ENCODE measurements at places on chromosomes 2 and 18. TPM values are rescaled to one million over a fixed set of nuclear protein-coding genes. Genes with fewer than 3 reads are reported as not detected.

KLF11 gene
- total RNA-seq = 63.6 TPM

DBI gene
- total RNA-seq = 327 TPM

GAREM2 gene
- total RNA-seq = 2.3 TPM

GRCh38 chr2:67716895-67717396, 319.8 kb downstream of the ETAA1 start:
- no peak for DNase-seq

- DNase-seq = no peak
These were observed 703.1 kb upstream of the VRK2 start for GRCh38 chr2:57343391-57344006.

DNA sequence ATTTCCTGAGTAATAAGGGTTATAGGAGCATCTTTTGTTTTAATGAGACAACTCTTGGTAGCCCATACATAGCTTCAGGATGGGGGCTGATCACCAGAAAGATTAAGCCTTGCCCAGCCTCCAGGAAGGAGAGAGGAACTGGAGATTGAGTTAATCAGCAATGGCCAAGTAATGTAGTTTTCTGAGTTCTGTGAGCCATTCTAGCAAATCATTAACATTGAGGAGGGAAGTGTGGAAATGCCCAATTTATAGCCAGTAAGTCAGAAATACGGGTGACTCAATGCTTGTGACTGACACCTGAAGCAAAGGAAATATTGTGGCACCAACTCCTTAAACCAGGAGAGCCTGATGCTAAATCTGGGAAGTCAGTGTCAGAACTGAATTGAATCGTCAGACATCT, 205.1 kb upstream of the SRD5A2 start:
- no peak for DNase-seq

GRCh38 chr18:37684590-37684989, 119.0 kb upstream of the CELF4 start:
- no peak for DNase-seq

- no peak for DNase-seq
These were observed 13.9 kb upstream of the MBD2 start for GRCh38 chr18:54238173-54238936.

Measured in omental fat pad (tissue), 4 donors.